Mucosa of gallbladder (tissue), 1 donor: ENCODE measurements at places on chromosomes 16 and 17.

- peak; percentile 40 for DNase-seq
Observed at GRCh38 chr17:6651919-6652452, 424 bp downstream of the C17orf100 start.

- no peak for DNase-seq
Observed at GRCh38 chr16:79797486-79797885, 196.9 kb upstream of the MAF start.

DNA sequence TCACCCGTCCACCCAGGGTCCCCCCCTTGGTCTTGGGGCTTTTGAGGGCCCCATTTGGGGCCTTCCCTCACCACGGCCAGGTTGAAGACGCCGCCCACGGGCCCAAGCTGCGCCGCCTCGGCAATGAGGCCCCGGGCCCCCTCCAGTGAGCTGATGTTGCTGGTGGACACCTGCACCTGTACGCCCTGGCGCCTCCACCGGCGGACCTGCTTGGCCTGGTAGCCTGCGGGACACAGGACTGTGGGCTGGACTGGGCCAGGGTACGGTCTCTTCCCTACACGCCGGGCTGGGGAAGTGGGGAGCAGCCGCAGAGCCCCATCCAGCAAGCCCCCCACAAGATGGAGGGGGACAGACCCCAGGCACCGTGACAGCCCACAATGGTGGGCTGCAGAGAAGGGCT, 15.6 kb downstream of the FASN start:
- no peak for DNase-seq

- no peak for DNase-seq
Observed at GRCh38 chr17:5888811-5889210, 181.4 kb upstream of the WSCD1 start.

- no peak for DNase-seq
Observed at GRCh38 chr16:2004795-2005517, 4.7 kb downstream of the ZNF598 start.

DNA sequence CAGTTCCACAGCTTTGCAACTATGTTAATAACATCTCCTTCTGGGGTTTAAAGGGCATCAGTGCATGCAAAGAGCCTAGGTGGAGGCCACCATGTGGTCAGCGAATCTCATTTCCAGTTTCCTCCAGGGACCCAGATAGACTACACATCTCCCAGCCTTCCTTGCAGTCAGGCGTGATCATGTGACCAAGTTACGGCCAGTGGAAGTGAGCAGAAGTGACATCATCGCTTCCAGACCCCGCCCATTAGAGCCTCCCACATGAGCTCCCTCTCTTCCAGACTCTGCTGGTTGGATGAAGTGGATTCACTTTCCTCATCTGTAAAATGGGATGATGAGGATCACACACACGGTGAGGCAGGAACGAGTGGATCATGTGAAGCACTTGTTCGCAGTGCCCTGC, 27.4 kb upstream of the KDM8 start:
- no peak for DNase-seq

- DNase-seq, result no peak
Observed at GRCh38 chr17:27390540-27390939, 65.7 kb upstream of the KSR1 start.

DNA sequence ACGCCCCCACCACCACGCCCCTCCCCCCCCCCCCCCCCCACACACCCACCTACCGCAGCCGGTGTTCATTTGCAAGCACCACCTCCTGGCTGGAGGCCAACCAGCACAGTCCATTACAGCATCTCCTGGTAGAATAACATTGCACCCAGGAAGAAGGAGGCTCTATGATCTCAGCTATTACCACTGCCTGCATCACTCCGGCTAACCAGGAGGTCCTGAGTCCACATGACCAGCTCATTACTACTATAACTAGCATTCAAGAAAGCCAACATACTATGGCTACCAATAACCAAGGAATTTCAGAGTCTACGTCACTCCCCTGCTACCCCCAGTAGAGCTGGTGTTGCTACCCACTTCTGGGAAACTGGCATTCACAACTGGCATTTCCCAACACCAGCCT, 81.1 kb upstream of the ALOX12 start:
- DNase-seq, result no peak

DNA sequence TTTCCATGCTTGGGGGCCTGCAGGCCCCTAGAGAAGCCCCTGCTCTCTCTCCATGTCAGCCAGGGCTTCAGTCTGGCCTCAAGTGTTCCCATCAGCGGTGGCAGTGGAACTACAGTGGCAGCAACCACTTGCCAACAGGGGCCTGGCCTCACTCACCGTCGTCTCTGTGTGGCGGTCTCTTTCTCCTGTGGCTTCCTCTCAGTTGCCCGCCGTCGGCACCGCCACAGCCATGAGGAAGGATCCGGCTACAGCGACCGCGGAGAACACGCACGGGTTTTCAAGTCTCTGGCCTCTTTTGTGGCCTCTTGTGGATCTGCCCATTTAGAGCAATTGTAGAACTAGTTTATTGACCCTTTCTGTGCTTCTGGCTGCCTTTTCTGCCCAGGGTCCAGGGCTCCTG, 8.5 kb downstream of the ARMC7 start:
- DNase-seq, result no peak

DNA sequence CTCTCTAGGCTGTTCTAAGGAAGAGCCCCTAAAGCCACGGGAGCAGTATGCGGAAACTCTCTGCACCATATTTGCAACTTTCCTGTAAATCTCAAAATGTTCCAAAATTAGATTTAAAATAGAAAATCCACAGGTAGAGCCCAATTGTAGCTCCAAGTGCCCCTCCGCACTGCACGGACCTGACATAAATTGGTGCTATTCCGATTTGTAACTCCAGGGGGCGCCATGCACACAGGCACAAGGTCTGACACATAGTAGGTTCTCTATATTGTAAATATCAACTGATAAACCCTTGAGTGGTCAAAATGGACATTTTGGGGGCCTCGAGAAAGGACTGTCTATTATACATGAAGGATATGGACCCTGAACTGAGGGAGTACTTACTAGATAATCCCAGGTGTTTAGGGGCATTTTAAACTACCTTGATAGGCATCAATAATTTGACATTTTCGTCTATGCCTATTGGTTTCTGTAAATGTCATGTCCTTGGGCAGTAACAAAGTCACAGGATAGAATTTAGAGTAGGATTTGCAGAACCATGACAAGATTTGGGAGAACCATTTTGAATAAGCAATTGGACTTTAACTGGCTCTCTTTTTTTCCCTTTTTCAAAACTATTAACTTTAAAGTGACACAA, 36.6 kb upstream of the TMEM132E start:
- peak; percentile 20 for DNase-seq

GRCh38 chr17:54992797-54993639, 24.5 kb downstream of the STXBP4 start:
- DNase-seq, result no peak

- no peak for DNase-seq
Observed at GRCh38 chr17:16243385-16243784, 26.4 kb downstream of the PIGL start.

- DNase-seq, result peak; percentile 23
Observed at GRCh38 chr16:28192806-28193529, 18.8 kb downstream of the XPO6 start.

- DNase-seq, result no peak
Observed at GRCh38 chr17:69579961-69580677, 165.6 kb downstream of the MAP2K6 start.

DNA sequence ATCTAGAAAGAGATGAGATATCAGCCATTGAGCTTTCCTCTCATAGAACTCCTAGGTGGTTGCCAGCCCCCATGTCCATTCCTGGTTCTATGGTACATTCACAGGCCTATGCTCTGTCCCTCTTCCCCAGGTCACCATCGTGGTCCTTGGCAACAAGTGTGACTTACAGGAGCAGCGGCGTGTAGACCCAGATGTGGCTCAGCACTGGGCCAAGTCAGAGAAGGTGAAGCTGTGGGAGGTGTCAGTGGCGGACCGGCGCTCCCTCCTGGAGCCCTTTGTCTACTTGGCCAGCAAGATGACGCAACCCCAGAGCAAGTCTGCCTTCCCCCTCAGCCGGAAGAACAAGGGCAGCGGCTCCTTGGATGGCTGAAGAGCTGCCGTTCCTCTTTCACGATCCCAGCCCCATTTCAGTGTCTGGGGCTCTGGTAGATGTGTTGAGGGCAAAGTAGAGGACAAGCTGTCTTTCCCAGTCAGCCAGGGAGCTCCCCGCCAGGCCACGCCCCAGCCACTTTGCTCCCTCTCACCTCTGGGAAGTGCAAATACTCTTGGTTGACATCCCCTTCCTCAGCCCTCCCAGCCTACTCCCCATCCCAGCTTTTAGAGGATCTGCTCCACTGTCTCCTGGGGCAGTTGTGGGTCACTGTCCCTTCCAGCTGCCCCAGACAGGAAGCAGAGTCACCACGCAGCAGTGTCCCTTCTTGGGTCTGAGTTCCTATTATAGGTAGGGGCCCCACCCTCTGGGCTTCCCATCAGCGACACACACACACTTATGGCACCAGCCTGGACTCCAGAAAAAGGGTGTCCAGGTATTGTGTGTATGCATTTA, 3.8 kb downstream of the NKIRAS2 start:
- peak; percentile 28 for DNase-seq

DNA sequence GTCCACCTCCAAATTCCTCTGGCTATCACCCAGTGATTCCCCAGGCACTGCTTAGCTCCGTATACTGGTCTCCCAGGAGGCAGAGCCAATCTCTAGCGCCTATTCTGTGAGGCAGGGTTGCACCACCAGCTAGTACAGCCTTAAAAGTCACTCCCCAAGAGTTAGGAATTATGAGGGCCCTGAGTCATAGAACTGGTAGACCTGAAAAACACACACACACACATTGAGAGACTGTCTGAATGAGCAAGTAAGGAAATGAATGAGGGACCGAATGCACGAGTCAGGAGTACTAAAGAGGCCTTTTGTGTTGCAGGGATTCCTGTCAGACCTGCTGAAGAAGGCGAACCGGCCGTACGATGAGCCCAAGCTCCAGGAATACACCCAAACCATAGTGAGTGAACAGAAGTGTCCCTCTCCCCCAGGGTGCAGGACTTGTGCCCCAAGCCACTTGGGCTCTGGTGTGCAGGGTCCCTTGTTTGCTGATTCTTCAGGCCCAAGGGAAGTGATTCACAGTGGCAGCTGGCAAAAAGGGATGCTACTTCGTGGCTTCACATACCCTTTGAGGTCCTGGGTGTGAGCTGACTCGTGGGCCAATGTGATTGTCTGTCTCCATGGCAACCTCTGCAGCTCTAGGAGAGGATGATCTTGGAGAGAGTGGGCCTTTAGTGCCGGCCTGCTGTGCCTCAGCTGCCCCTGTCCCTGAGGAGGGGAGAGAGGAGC, 24.7 kb downstream of the CALB2 start:
- no peak for DNase-seq

DNA sequence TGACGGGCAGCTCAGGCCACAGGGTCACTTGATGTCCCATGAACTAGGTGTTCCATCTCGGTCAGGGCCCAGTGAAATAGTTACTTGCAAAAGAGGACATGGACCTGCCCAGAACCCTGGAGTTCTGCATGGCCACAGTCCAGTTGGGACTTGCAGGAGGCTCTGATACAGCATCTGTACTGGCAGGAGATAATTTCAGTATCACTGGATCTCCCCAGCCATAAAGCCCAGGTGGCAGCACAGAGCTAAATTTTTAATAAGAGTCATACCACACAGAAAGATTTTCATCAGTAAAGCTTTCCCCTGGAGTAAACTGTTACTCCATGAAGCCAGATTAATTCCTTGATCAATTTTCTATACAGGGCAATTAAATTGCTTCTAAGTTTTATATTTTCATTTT, 18.0 kb upstream of the SLC16A5 start:
- DNase-seq, result no peak

- no peak for DNase-seq
Observed at GRCh38 chr17:8889458-8890210, 22.2 kb upstream of the PIK3R6 start.

GRCh38 chr16:66366433-66367299, at the start of gene CDH5:
Gene CDH5 (plus strand): TSS chr16:66366691. CDS start chr16:66379338, 12,647 bp downstream.
- DNase-seq, result peak; percentile 40

- peak; percentile 44 for DNase-seq
Observed at GRCh38 chr17:83199500-83200201, 120.2 kb downstream of the METRNL start.

GRCh38 chr17:1736348-1737281, 6.1 kb upstream of the SERPINF2 start:
- no peak for DNase-seq

DNA sequence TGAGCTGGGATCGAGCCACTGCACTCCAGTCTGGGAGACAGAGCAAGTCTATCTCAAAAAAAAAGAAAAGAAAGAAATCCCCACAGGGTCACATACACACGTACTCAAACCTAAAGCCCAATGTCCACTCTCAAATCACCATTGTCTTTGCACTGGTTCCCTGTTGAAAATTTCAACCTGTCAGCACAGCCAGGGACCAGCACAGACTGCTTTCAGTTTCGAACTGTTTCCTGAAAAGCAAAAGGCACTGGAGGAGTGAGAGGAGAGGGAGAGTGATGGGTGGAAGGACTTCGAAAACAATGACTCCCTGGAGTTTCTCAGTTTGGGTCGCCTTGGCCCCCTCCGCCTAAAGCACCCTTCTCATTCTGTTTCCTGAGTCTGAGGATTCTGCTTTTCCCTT, 9.0 kb upstream of the CD300C start:
- DNase-seq, result no peak

GRCh38 chr17:73799781-73800627, 155.8 kb upstream of the SDK2 start:
- no peak for DNase-seq

GRCh38 chr16:82414476-82414875, 212.3 kb upstream of the CDH13 start:
- DNase-seq, result no peak

DNA sequence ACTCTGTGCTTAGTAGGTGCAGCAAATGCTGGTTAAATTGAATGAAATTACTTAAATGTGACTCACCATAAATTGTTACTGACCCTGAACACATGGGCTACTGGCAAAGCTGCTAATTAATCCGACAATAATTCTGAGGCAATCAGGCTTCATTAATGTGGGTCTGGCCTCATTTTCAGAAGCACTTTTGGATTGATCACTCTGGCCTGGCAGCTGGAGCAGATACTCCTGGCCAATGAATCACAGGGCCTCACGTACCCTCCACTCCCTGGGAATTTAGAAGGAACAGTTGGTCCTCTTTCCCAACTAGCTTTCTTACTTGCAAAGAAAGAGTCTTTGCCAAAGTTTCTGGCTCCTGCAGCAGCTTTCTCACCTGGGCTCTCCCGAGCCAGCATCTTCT, 162.0 kb upstream of the ZKSCAN2 start:
- no peak for DNase-seq

DNA sequence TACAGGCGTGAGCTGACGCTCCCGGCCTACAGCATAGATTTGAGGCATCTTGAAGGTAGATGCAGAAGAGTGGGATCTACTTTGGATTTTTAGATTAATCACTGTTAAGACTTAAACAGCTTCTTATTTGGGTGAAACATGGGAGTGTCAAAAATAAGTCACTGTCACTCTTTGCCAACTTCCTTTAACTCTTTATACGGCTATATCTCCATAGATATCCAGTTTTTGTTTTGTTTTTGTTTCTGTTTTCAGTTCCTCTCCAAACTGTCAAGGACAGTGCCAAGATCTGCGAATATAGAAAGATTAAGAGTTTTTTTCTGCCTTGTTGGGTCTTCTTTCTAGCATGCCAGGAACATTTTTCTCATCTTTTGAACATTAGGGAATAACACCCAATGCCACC, 706.1 kb downstream of the WWOX start:
- no peak for DNase-seq
